ENCODE measurements at places on chromosomes 12 and 14. TPM values are rescaled to one million over a fixed set of nuclear protein-coding genes. Genes with fewer than 3 reads are reported as not detected.

The KRT74 gene
- total RNA-seq = not detected

The DTX3 gene
- total RNA-seq = 34.1 TPM

The TXNDC16 gene
- 3.2 TPM for total RNA-seq

The KRT78 gene
- not detected for total RNA-seq

The SLC38A2 gene
- total RNA-seq = 291 TPM

The CDC42BPB gene
- total RNA-seq = 147 TPM

DNA sequence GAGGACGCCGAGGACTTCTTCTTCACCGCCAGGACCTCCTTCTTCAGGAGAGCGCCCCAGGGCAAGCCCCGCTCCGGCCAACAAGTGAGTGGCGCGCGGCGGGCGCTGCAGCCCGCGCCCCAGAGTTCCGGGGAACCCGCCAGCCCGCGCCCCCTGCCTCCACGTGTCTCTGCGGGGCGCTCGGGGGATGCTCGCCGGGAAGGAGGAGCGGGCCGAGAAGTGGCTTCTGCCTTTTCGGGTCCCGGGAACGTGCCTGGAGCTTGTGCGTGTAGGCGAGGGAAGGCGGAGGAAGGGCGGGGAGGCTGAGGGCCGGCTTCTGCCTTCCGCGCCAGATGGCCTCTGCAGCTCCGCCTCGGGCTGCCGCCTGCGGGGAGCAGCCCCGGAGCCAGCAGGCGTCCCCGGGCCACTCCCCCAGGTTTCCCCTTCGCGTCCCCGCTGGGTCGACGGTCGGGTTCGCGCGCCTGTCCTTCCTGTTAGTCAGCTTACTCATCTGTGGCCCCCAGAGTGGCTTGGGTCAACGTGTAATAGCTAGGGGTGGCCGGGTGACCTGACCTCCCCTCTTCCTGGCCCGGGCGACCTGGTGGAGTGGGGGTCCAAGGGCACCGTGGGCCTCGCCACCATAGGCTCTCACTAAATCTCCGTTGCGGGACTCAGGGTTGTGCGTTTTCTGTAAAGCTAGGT lies 505 bp downstream of the RASSF3 start:
- DNase-seq = no peak

DNA sequence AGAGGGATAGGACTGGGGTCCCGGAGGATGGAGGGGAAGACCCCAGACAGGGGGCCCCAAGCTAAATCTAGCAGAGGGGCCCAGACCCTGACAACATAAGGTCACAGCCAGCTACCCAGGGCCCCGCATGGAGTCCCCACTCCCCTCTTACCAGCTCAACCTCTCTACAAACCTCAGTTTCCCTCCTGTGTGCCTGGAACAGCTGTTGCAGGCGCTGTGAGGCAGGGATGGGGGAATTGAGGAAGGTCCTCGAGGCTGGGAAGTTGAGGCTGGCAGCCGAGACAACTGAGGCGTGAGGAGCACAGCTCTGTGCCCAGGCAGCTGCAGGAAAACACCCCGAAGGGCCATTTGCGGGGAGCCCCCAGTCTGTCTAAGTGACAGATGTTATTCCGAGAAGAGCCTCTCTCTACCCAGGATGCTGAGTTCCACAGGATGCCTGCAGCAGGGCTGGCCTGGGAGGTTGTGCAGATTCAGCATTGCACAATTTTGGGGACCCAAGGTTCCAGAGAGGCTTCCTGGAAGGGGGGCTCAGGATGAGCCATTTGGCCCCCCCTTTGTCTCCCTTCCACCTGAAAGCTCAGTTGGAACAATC lies 42.7 kb upstream of the NCOR2 start:
- no peak for DNase-seq

- no peak for DNase-seq
These were observed 1.4 kb upstream of the CHFR start for GRCh38 chr12:132888852-132889251.

DNA sequence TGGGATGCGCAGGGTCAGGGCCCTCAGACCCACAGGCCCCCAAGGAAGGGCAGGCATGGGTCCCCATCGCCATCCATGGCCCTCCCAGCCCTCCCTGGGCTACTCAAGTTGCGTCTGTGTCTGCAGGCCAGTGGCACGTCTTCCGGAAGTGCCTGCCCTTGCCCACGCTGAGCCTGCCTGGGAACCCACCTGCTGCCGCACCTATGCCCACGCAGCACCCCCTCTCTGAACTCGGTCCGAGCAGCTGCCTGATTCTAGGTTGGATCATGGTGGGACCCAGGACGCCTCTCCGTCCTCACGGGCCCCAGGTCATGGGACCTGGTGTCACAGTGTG lies 182.8 kb downstream of the ADGRD1 start:
- DNase-seq = no peak

DNA sequence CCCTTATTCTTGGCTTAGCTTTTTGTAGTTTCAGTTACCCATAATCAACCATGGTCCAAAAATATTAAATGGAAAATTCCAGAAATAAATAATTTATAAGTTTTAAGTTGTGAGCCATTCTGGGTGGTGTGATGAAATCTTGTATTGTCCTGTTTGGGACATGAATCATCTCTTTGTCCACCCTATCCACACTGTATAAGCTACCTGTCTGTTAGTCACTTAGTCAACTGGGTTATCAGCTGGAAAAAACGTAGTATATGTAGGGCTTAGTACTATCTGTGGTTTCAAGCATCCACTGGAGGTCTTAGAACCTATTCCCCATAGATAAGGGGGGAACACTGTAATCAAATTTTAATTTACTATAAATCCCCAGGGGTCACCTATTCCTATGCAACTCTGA lies 52.7 kb downstream of the NKX2-1 start:
- DNase-seq = no peak

DNA sequence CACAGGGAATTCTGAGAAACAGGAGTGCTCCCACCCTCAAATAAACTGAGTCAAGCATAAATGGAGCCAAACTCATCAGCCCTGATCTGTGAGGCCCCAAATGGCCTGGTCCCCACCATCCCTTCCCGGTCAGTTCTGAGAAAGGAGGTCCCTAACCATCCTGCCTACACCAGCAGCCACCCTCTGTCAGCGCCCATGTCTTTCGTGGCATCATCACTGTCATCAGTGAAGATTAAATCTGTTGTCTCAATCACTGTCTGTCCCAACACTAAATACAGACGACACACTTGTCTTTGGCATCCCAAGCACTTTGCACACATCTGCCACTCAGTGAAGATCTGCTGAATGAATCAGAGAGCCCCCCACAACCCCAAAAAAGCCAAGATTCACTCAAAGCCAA lies 22.4 kb downstream of the VPS37B start:
- no peak for DNase-seq

DNA sequence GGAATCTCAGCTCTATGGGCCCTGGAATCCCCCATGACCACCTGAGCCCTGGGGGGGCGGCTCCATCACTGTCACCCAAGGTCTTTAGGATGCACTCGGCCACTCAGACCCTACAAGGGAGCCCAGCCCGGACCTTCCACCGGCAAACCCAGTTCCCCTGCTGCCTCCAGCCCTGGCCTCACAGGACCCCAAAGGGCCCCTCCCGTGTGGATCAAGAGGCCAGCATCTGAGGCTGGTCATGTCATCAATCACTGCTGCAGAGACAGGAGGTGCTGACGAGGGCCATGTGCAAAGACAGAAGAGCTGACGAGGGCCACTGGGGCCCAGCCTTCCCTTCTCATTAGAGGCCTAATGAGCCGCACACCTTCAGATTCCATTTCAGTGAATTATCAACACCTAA lies 39.0 kb upstream of the SFSWAP start:
- no peak for DNase-seq

DNA sequence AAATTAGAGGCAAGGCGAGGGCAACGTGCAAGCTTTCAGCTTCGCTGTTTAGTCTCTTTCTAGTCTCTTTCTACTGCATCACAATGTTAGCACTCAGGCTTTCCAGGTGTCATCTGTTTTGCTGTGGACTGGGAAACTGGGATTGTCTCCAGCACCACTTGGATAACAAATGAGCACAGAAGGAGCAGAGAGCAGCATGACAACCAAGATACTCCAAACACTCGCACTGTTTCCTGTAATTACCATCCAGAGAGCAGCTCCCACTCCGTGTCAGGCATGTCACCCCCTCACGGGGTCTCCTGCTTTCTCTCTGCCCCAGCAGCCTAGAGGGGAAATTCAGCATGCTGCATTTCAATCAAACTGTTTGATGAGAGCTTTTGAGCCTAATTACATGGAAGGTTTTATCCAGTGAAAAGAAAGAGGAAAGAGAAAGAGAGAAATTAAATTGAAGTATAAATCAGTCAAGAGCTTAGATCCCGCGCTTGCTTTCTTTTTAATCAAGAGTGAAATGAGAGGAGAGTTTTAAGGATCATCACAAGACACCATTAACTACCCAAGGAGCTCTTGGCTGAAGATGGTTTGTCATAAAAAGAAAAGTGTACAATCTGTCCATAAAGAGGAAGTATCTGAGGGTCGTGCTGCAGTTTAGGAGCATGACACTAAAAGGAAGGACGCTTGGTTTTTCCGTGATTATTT lies 917.7 kb downstream of the DIO2 start:
- DNase-seq = no peak

- no peak for DNase-seq
These were observed 16.9 kb downstream of the ASPG start for GRCh38 chr14:104102282-104102914.

GRCh38 chr12:117861691-117862090 lies 107.1 kb downstream of the KSR2 start:
- no peak for DNase-seq

GRCh38 chr12:2485681-2486080 lies 309.1 kb upstream of the FKBP4 start:
- no peak for DNase-seq

- DNase-seq = no peak
These were observed 33.0 kb downstream of the ABCC9 start for GRCh38 chr12:21907948-21908837.

DNA sequence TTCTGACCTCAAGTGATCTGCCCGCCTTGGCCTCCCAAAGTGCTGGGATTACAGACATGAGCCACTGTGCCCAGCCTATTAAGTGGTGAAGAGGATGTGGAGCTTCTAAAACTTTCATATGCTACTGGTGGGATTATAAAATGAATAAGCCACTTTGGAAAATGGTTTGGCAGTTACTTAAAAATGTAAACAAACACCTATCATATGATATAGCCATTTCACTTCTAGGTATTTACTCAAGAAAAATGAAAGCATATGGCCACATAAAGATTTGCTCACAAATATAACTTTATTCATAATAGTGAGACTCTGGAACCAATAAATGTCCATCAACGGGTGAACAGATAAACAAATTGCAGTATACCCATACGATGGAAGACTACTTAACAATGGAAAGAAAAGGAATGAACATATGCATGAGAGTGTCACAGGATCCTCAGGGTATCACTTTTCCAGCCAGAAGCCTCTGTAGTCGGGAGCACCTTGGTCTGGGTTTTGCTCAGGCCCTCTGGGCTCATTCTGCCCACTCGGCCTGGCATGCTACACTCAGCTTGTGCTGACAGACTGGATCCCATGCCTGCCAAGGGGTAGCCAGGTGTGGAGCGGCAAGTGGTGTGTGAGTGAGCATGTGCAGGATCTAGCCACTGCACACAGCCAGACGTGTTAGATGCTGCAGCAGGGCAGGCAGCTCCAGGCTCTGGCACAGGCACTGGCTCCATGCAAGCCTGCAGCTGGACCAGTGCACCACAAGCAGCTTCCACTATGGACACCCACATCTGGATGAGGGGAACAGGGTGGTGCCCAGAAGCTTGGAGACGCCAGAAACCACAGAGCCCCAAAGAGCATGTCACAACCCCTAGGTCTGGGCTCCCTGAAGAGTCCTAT lies 213.2 kb upstream of the DIO3 start:
- no peak for DNase-seq

- no peak for DNase-seq
These were observed 44.3 kb downstream of the OSBPL8 start for GRCh38 chr12:76515271-76515670.

GRCh38 chr12:51836041-51836826 lies 12.3 kb downstream of the FIGNL2 start:
- no peak for DNase-seq

DNA sequence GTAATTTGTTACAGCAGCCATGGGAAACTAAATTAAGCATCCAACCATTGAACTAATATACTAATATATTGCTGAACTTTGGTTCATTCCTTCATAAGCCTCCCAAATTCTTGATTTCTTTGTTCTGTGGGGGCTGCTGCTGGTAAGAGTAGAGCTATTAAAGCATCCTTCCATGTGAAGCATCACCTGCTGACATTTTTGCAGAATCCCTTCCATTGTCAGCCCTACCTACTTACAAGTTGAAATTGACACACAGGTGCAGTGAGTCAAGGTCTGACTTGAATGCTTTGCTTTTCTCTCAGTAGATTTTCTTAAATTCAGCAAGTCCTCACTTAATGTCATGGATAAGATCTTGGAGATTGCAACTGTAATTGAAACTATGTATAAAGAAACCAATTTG lies 474.4 kb downstream of the APAF1 start:
- no peak for DNase-seq

GRCh38 chr14:85093631-85094330 lies 436.2 kb upstream of the FLRT2 start:
- no peak for DNase-seq

GRCh38 chr14:53450871-53451270 lies 297.7 kb upstream of the DDHD1 start:
- DNase-seq = peak; percentile 10

DNA sequence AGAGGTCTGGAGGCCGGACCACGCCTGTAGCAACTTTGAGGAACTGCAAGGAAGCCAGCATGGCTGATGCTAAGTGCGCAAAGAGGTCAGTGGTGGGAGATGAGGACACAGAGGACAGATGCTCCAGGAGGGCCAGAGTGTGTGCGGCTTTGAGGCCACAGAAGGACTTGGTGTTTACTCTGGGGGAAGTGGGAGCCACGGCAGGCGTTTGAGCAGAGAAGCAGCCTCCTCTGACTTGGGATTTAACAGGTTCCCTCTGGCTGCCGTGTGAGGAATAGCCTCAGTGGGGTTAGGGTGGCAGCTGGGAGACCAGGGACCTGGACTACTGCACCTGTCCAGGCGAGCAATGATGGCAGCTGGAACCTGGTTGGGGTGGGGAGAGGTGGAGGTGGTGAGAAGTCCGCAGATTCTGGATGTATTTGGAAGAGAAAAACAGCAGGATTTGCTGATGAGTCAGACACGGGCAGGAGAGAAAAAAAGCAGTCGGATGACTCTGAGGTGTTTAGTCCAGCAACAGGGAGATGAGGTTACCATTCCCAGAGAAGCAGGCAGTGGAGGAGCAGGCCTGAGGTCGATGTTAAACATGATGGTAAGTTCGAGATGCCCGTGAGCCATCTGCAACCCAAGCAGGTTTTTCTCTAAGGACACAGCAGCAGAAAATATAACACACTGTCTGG lies 143.5 kb downstream of the SCARB1 start:
- peak; percentile 86 for DNase-seq

Measured in kidney epithelial cell (primary cell).